ENCODE measurements at places on chromosomes 11 and 22.
A peak's percentile ranks its signal among the peaks of the same experiment; 100 is the strongest.

DNA sequence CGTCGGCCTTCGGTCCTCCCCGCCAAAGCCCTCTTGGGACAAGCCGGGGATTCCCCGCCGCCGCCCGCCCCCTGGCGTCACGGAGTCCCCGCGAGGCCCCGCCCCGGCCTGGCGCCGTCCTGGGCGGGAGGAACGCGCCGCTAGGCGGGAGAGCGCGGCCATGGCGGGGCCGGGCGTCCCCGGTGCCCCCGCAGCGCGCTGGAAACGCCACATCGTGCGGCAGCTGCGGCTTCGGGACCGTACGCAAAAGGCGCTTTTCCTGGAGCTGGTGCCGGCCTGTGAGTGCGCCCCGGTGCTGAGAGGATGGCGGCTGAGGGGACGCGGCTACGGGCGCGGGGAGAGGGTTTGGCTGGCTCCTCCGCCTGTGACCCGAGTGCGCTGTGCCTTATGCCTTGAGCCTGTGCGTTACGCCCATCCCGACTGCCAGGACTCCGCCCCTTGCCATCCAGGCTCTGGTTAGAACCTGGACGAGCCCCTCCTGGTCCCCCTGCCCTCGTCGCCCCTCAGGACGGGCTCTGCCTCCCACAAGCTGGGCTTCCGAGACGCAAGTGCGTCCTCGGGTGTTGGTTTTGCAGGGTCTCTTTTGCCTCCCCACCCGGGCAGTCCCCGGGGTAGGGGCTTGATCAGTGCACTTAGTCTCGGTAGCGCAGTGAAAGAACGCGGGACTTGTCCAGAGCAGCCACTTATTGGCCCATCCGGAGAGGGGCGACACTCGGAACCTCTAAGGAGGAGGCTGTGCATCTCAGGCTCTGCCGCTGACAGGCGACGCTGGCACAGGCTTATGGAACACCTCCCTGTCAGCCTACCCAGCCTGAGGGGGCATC, at the start of gene ATG16L2:
TSS of gene ATG16L2 (plus strand) at position 126 of the 824 bp plus-strand sequence. CDS start at position 161, 35 bp downstream.
- DNase-seq, result peak; percentile 80

GRCh38 chr11:131560287-131560686, 189.9 kb downstream of the NTM start:
- no peak for DNase-seq

- DNase-seq, result no peak
Measured at GRCh38 chr22:39627865-39628562, 57.5 kb downstream of the CACNA1I start.

GRCh38 chr11:67449116-67449844, 3.2 kb downstream of the GPR152 start:
- DNase-seq, result no peak

- no peak for DNase-seq
Measured at GRCh38 chr22:29265929-29266328, 1.9 kb downstream of the RHBDD3 start.

DNA sequence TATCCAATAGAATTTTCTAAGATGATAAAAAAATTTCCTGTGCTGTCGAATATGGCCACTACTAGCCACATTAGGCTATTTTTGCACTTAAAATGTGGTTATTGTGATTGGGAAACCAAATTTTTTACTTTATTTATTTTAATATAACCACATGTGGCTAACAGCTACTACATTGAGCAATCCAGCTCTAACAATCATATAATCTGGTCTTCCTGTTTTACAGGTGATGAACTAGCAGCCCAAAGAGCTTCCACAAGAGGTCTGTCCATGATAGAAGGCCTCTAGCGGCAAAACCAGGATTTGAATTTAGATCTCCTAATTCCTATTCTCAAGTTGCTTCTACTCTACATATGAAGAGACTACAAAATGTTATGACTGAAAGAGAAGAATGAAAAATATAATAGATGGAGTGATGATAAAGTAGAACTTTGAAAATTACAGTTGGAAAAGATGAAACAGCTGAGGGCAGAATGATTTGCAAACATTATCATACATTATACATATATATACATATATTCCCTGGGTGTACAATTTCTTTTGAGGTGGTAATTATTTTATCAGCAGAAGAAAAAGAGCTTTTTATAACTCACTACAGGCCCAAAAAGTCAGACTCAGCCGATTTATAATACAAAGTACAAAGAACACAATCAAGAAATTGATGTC, 363.5 kb upstream of the PITPNB start:
- no peak for DNase-seq

- DNase-seq, result no peak
Measured at GRCh38 chr11:56624661-56625110, 10.0 kb upstream of the OR5M1 start.

DNA sequence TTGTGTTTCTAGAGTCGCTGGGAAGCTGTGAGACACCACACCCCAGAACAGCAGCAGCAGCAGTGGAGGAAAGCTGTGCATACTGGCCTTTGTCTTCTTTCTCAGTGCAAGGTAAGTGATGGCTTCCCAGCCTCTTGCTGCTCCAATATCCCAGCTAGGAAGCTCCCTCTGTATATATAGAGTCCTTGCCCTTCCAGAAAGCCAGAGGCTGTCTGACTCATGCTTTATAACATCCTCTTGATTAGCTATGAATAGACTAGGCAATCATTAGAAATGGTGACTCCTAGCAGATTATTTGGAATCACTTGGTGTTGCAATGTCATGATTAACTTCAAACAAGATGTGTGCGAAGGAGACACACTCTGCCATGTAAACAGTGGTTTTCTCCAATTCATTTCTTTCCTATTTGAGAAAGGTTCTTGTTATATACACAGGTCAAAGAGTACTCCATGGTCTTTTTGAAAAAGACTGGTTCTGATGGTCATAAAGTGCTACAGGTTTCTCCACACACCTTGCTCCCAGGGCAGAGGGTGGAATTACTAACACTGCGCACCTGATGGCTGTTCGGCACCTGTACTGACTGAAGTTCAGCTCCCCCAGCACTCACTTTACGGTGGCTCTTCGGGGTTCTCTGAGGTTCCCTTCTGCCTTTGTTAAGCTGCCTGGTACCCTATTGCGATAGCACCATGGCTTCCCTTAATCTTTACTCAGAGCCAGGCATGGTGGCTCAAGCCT, at the start of gene MMP1:
TSS of gene MMP1 (minus strand) at position 149 of the 735 bp plus-strand sequence. CDS start at position 81, 68 bp downstream.
- DNase-seq, result no peak

DNA sequence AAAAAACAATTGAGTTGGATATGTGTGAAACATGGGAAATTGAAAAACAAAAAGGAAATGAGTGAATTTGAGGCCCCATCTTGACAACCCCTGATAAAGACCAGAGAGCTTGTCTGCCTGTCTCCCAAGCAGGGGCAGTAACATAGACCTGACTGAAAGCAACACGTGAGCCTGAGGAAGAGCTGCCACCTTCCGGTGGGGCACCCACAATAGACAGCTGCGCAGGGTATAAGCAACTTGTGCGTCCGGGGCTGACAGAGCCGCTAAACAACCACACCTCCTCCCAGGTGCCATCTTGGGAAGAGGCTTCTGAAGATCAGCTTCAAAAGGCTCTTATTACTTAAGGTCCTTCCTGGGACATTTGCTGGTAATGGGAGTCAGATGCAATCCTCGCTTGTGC, 166.8 kb downstream of the NTM start:
- no peak for DNase-seq

DNA sequence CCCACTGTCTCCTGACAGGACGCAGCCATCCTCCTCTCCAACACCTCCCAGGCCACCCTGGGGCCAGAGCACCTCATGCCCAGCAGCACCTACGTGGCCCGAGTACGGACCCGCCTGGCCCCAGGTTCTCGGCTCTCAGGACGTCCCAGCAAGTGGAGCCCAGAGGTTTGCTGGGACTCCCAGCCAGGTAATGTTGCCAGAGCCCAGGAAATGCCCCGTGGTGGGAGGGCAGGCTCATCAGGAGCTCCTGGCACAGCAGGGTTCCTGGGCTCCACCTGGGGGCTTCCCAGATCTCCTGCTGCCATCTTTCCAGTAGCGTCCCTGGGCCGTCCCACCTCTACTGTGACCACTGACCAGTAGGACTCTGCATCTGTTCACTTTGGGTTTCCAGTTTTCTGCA, 16.2 kb downstream of the CSF2RB start:
- DNase-seq, result no peak

DNA sequence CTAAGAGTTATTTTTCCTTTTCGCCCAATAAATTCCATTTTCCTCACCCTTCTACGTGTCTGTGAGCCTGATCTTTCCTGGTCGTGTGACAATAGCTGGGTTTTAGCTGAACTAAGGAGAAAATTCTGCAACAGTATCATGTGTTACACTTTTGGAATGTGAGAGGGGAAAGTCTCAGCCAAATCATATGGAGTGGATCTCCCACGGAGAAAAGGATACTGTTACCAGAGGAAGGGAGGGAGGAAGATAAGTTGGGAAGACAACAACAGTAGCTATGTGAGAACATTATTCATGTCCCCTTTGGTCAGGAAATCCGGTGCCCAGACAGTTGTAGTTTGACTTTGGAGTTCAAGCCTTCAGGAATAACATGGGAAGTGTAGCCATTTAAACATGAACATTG, 584.0 kb upstream of the RAG2 start:
- DNase-seq, result no peak

GRCh38 chr11:106152824-106153223, 75.4 kb downstream of the AASDHPPT start:
- no peak for DNase-seq

DNA sequence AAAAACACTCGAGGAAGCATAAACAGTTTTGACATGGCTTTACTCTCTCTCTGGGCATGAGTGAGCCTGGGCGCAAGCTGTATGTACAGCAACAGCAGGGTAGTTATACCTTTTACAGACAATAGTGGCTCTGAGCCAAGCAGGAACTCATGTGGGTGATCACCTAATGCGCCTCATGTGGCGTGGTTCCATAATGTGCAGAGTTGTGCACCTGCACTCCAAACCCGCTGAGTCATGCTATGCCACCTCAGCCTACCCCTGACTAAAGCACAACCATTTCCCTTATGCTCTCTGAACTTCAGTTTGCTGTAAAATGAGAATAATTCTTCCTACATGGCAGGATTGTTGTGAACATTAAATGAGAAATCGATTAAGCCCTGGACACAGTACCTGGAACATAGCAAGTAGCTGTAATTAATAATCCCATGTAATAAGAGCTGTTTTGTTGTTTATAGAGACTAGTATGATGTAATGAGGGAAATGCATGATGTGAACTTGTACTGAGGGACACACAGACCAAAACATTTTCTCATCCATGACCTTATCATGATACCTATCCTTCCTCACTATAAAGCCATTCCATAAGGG, 71.6 kb downstream of the CCDC34 start:
- DNase-seq, result no peak

- DNase-seq, result peak; percentile 17
Measured at GRCh38 chr11:36131721-36132397, 157.4 kb downstream of the COMMD9 start.

- no peak for DNase-seq
Measured at GRCh38 chr11:10058356-10058755, 235.7 kb downstream of the SBF2 start.

- peak; percentile 81 for DNase-seq
Measured at GRCh38 chr22:44625981-44626687, 75.9 kb upstream of the PRR5 start.

Data from stimulated activated naive CD8-positive, alpha-beta T cell treated with anti-CD3 and anti-CD28 coated beads, Interleukin-15, amount 100 ng/mL, for 72 hours (primary cell).